ENCODE measurements at places on chromosomes 5 and 9.

- no peak for DNase-seq
Measured at GRCh38 chr9:37920471-37921167, 16.7 kb upstream of the SLC25A51 start.

DNA sequence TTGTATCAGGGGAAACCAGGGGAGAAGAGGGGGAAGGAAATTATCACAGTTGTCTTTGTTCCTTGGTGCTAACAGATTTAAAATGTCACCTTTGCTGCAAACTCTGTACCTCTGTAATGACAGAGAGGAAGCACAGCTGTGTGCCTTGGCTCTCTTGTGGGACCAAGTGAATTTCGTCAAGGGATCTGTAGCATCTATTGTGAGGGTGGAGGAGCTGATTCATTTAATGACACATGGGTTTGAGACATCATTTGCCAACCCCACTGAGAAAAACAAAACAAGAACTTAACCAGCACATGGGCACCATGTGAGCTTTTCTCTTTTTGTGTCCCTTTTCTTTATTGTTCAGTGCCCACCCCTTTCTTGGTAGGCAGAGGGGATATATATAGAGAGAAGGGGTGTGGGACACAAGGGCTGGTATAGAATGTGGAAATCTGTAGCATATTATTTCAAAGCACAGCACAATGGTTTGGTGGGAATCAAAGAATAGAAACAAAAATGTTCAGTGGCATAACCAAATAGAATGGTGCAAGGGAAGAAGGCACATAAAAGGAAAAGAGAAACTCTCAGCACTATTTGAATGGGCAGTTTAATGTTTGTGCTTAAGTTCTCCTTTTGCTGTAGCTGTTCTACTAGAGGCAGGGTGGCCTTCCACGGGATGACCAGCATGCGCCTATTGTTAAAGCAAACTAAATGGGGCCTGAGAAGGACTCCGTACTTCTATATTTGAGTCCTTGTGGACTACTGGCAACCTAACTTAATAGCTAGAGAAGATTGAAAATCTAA is 63.3 kb downstream of the LIX1 start:
- DNase-seq, result no peak

DNA sequence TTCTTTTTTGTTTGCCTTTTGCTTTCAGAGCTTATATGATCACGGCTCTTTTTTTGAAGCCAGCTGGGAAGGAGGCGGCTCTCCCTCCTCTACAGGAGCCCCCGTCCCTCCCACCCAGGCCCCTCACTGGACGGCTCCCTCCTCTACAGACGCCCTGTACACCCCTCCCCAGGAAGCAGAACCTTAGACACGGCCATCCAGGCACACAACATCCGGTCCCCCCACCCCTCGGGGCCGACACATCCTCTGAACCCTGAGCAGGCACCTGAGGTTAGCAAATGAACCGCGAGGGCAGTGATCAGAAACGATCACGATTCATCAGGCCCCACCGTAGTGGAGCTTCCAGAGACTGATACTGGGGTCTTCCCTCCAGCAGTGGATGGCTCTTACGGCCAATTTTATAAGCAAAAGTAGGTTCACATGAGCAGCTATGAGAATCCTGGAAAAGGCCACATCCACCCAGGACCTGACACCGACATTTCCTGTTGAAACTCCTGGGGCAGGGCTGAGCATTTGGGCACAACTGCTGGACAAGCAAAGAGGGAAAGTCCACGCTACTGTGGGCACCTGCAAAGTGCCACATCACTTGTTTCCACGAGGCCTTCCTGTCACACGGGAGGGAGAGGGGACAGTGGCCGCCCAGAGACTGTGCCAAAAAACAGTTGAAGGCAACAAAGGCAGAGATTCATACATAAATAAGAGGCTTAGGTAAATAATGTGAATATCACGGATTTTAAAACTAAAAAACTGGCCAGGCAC is 78.9 kb downstream of the SEMA4D start:
- DNase-seq, result peak; percentile 30

GRCh38 chr9:18703901-18704379 is 230.0 kb downstream of the ADAMTSL1 start:
- no peak for DNase-seq

GRCh38 chr9:134863941-134864820 is 16.4 kb upstream of the FCN2 start:
- no peak for DNase-seq

DNA sequence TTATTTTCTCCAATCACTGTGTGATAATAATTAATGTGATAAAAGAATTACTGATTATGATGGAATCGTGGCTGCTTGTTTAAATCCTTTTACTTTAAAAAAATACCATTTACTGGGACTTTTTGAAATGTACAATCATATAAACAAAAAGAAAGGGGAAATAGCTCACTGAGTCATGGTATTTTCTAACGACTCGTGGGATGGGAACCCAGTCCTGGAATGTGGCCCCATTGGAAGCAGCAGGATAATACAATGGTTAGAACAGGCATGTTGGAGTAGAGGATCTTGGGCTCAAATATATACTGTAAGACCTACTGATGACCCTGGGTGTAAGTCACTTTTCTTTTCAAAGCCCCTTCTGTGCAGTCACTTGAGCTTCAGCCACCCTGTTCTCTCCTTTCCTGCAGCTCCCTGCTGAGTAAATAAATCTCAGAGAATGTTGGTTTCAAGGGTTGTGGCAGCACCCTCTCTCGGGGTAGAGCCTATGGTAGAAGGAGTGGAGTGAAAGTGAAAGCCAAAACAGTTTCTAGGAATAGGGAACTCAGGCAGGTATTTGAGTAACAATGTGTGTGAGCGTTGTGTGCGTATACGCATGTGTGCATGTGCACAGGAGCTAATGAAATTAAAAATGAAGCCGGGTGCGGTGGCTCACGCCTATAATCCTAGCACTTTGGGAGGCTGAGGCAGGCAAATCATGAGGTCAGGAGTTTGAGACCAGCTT is 40.8 kb upstream of the LARP1 start:
- DNase-seq, result no peak

- no peak for DNase-seq
Measured at GRCh38 chr9:130843049-130843908, 8.2 kb downstream of the ABL1 start.

DNA sequence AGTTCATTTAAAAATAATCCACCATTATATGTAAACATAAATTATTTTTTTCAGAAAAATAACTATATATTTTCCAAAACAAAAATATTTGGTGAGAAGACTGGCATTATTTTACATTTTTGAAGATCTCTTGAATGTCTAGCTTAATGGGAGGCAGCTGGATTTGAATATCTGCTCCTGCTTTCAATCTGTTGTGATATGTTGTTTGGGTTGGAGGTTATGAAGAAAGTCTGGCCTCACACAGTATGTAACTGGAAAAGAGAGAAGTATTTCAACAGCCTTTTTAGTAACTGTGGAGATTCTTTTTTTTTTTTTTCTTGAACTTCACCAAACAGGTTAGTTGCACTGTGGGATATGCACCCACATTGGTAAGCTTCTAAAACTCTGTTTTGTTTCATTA is 84.7 kb upstream of the SLIT3 start:
- no peak for DNase-seq

DNA sequence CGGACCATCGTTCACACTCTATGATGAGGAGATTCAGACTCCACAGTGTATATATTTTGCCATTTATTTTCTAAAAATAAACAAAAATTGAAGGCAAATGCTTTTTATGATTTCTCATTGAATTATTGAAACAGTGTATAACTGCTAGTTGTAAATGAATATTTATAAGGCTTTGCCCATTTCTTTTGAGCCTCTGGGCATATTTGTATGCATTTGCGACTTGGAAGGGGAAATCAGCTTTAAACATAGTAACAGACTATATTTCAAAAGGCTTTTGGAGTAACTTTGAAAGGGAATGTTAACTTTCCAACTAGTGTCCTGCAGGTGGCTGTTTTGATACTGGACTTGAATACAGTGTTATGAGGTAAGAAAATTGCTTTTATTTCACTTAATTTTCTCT is 26.0 kb downstream of the MRPL22 start:
- no peak for DNase-seq

DNA sequence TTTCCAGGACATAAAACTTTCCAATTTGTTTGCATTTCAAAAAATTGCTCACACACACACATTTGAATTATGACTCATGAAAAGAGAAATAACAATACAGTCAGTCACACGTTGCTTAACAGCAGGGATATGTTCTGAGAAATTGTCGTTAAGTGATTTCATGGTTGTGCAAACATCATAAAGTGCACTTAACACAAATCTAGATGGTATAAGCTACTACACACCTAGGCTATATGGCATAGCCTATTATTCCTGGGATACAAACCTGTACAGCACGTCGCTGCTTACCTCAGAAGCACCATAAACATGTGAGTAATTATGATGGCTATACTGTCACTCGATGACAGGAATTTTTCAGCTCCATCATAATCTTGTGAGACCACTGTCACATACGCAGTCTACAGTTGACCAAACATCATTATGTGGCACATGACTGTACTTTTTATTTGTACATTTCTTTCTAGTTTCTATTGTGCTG is 378.2 kb downstream of the ACTL7B start:
- DNase-seq, result no peak

Measured in KG1 (cell line).